Stimulated activated CD4-positive, alpha-beta T cell treated with anti-CD3 and anti-CD28 coated beads, Interleukin-1b, Interleukin-23, amount 100 ng/mL, for 1 hour (primary cell): ENCODE measurements at places on chromosomes 11 and 22.

DNA sequence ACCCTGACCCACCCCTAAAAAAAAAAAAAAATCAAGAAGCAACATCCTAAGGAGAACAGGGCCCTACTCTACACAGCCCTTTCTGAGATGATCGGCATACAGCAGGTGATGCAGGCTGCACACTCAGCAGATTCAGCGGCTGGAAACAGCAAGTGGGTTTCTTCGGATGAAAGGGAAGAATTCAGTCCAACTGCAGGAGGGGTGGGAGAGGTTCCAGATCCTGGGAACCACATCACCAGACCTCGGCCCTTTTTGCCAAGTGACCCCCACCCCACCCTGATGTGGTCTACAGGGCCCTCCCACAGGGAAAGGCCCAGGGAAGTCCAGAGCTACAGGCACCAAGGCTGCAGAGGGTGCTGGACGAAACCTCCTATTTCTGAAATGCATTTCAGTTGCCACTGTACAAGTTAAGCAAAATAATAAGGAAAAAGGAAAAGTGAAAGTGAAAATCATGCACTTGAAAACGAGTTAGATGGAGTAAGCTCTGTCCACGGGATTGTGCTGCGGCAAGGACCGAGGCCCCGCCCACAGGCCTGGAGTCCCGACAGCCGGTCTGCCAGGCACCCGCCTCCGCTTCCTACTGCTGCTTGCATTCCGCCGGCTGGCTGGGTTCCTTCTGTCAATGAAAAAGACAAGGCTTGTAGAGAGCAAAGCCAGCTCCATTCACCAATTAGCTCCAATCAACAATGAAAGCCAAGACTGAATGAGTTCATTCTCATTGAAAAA is 16.0 kb upstream of the PHLDA2 start:
- DNase-seq, result no peak

DNA sequence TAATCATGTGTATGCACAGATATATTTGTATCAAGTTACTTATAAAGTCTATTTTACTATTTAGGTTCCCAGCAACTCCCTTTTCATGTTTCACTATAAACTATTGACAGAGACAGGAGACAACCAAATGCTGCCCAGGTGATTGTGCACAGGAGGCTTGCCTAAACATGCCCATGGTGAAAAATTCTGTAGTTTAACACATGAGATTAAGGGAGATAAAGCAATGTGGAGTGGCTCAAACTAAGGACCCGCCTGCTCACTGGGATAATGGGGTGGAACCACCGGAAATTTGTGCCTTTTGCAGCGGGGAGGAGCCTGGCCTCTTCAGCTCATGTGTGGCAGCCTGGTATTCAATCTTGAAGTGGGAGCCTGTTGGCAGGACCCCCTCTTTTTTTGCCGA is 459.5 kb upstream of the CNTN5 start:
- DNase-seq, result no peak

- DNase-seq, result no peak
Observed at GRCh38 chr11:73382747-73383146, 6.5 kb downstream of the RELT start.

- DNase-seq, result no peak
Observed at GRCh38 chr22:24125941-24126340, 55.3 kb upstream of the SUSD2 start.

GRCh38 chr11:69726019-69726418 is 22.2 kb upstream of the FGF19 start:
- no peak for DNase-seq

DNA sequence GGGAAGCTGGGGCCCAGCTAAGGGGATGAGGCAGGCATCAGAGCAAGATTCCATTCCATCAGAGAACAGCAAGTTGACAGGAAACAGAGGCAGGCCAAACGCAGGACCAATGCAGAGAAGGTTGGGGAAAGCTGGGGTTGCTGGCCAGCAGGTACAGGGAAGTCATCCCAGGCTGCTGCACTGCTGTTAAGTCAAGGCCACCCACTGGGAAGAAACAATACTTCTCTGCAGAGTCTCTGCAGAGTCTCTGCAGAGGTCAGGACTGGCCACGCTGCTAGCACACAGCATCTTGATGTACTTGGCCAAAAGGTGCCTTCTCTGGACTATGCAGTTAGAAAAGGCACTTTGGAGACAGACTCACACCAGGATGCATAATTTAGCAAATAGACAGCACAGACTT is 68.5 kb upstream of the CSNK2A3 start:
- no peak for DNase-seq
